ENCODE measurements at places on chromosomes 5 and 9. TPM values are rescaled to one million over a fixed set of nuclear protein-coding genes. Genes with fewer than 3 reads are reported as not detected.

Gene NMUR2
- total RNA-seq, result not detected

Gene ARL14EPL
- total RNA-seq, result not detected

Gene RASGRF2
- total RNA-seq, result 3.0 TPM

- no peaks in the 10 kb centered on the region for H3K36me3 ChIP-seq
- DNase-seq, result no peak
- peaks cover 6% of the 10 kb centered on the region for H3K4me1 ChIP-seq
- peaks cover 40% of the 10 kb centered on the region for H3K27me3 ChIP-seq
Observed at GRCh38 chr5:1390861-1391600, 46.1 kb upstream of the CLPTM1L start.

GRCh38 chr5:180806351-180807011 lies 3.9 kb upstream of the MGAT1 start:
- DNase-seq, result no peak
- no peaks in the 10 kb centered on the region for H3K36me3 ChIP-seq
- no peaks in the 10 kb centered on the region for H3K27me3 ChIP-seq
- H3K27ac ChIP-seq, result peak overlapping the region; percentile 99
- peaks cover 55% of the 10 kb centered on the region for H3K4me1 ChIP-seq

- H3K4me1 ChIP-seq, result no peaks in the 10 kb centered on the region
- no peaks in the 10 kb centered on the region for H3K27me3 ChIP-seq
- DNase-seq, result no peak
- no peak overlapping the region for H3K4me3 ChIP-seq
- H3K27ac ChIP-seq, result no peak overlapping the region
Observed at GRCh38 chr5:92956886-92957285, 624.1 kb downstream of the NR2F1-AS1 start.

Gene COL5A1
- 7.1 TPM for total RNA-seq

- H3K27ac ChIP-seq, result peak overlapping the region; percentile 92
- H3K36me3 ChIP-seq, result no peaks in the 10 kb centered on the region
- peaks cover 48% of the 10 kb centered on the region for H3K4me1 ChIP-seq
- no peak for DNase-seq
- H3K4me3 ChIP-seq, result peak overlapping the region; percentile 62
- no peaks in the 10 kb centered on the region for H3K27me3 ChIP-seq
Observed at GRCh38 chr9:125749287-125749935, 2.2 kb downstream of the PBX3 start.

GRCh38 chr9:78397454-78397853 lies 100.5 kb downstream of the PSAT1 start:
- H3K4me1 ChIP-seq, result no peaks in the 10 kb centered on the region
- DNase-seq, result no peak
- no peak overlapping the region for H3K27ac ChIP-seq

DNA sequence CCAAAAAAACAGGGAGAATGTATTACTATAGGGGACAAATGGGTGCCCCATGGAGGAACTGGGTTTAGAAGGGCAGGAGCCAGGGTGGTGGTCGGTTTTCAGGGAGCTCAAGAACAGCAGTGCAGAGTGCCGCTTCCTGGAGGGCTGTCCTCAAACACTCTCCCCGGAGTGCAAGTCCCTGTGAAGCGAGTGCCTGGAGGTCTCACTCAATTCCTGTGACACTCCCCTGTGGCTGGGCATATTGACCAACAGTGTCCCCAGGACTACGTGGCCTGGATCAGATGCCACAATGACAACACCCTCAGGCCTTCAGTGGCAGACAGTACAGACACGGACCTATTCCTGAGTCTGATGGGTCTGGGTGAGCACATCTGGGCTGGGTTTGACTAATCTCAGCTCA lies 412.1 kb upstream of the IRX2 start:
- H3K4me1 ChIP-seq, result no peaks in the 10 kb centered on the region
- no peak for DNase-seq
- no peak overlapping the region for H3K4me3 ChIP-seq
- H3K27me3 ChIP-seq, result no peaks in the 10 kb centered on the region
- no peaks in the 10 kb centered on the region for H3K36me3 ChIP-seq

- H3K27me3 ChIP-seq, result no peaks in the 10 kb centered on the region
- DNase-seq, result no peak
- no peaks in the 10 kb centered on the region for H3K36me3 ChIP-seq
- no peak overlapping the region for H3K4me3 ChIP-seq
- H3K27ac ChIP-seq, result peak overlapping the region; percentile 29
- peaks cover 9% of the 10 kb centered on the region for H3K4me1 ChIP-seq
Observed at GRCh38 chr9:33867747-33868439, 50.9 kb downstream of the UBE2R2 start.

DNA sequence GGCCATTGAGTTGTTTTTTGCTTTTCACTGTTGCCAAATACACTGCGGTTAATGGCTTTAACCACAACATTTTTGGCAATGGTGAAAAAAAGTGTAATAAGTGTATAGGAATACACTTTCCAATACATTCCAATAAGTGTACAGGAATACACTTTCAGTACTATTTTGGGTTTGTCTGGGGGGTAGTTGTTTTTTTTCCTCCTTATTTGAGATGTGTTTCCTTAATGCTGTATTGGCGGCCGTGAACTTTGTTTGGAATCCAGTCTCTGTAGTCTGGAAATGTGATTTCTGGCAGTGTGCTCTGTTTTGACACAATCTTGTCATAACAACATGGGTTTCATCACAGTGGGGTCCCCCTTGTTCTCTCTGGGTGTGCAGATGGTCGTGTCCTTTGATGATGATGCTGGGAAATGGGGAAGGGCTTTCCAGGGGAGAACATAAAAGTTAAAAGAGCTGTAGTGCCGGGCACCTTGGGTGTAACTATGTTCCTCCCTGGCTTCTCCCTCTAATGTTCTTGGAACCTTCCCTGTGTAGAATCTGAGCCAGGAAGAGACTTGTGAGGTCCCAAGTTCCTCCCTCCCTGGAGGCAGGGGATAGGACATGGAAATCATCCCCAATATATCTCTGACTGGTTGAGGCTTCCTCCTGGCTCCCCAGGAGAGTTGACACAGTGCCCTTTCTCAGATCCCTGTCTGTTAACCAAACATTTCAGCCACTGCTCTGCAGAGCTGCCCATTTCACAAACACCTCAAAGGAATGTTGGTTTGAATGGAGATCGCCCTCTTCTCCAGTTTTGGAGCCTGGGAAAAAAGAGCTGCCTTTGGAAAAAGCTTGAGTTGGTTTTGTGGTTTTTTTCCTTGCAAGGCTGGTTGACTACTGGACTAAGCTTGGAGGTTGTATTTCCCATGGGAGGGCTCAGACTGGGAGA lies 44.8 kb downstream of the RCL1 start:
- H3K4me3 ChIP-seq, result no peak overlapping the region
- H3K36me3 ChIP-seq, result no peaks in the 10 kb centered on the region
- H3K4me1 ChIP-seq, result peaks cover 2% of the 10 kb centered on the region
- no peaks in the 10 kb centered on the region for H3K27me3 ChIP-seq

DNA sequence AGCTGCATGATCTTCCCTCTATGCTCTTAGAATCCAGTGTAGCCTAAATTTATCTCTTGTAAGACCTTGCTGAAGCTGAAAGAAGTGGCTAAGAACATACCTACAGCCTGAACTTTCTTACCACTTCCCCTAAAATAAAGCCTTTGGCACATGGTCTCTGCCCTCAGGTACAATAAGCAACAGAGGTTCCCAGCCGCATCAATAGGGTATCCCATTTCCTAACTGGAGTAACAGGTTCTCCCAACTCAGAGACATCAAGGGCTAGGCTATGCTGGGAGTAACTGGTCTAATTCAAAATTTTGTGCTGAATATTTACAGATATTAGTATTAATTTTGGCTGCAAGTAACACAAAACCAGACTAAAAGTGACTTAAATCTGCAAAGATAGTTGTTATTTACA lies 335.8 kb upstream of the TRPC7 start:
- no peak overlapping the region for H3K4me3 ChIP-seq
- no peaks in the 10 kb centered on the region for H3K4me1 ChIP-seq
- DNase-seq, result no peak
- H3K27ac ChIP-seq, result no peak overlapping the region

DNA sequence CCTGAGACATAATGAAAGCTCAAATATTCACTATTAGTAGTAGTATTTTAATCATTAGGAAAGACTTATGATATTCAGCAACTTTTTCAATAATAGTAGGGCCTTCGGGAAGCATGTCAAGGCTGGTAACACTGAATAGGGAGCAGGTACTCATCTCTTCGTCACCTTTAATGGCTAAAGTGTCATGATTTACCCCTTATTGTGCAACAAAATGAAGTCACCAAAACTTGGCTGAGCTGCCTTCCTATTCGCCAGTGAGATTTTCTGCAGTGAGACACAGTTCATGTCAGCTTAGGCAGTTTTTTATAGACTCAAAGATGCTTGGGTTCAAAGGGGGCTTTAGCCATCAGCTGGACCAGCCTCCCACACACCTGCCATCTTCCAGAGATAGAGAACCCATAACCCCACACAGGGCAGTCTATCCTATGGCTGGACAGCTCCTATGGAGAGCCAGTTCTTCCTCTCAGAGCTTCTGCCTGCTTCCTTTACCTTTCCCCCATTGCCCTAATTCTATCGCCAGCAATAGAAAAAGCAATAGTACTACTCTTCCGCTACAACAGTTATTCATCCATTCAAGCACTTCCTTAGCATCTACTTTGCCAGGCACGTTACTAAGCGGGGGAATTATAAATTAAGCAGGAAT lies 2.3 kb upstream of the CPLX2 start:
- H3K27me3 ChIP-seq, result peaks cover 54% of the 10 kb centered on the region
- no peaks in the 10 kb centered on the region for H3K36me3 ChIP-seq
- H3K27ac ChIP-seq, result no peak overlapping the region

DNA sequence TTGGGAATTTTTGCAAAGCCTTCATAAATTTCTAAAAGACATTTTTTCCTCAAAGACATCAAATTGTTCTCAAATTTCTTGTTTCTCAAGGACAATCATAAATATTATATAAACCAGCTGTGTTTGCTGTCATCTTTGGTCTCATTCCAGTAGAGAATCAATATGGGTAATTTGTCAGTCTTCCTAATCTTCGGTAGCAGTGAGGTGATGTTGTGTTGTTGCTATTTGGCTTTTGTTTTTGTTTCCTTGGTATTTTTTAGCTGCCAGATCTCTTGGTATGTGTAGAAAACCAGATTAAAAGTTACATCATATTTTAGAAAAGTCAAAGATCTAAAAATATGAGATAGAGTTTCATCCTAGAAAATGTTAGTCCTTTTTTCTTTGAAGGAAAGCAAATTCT lies 87.5 kb downstream of the CAMK4 start:
- no peaks in the 10 kb centered on the region for H3K27me3 ChIP-seq
- no peak for DNase-seq
- no peaks in the 10 kb centered on the region for H3K4me1 ChIP-seq
- H3K36me3 ChIP-seq, result no peaks in the 10 kb centered on the region

DNA sequence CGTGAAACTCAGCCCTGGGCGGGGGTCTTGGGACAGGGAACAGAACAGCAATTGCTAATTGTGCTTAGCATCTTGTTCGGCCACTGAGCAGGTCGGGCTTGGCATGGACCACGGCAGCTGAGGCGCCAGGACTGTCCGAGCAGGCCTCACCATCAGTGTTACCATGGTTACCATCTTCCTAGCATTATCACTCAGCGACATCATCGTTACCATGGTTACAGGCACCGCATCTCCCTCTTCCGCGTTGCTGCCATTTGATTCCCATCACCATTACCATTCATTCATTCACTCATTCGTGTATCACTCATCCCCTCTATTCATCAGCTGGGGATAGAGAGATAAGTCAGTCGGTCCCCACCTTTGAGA lies 81.0 kb upstream of the ZBTB43 start:
- no peaks in the 10 kb centered on the region for H3K4me1 ChIP-seq
- H3K27me3 ChIP-seq, result peaks cover 98% of the 10 kb centered on the region
- DNase-seq, result no peak
- no peaks in the 10 kb centered on the region for H3K36me3 ChIP-seq
- H3K4me3 ChIP-seq, result no peak overlapping the region

DNA sequence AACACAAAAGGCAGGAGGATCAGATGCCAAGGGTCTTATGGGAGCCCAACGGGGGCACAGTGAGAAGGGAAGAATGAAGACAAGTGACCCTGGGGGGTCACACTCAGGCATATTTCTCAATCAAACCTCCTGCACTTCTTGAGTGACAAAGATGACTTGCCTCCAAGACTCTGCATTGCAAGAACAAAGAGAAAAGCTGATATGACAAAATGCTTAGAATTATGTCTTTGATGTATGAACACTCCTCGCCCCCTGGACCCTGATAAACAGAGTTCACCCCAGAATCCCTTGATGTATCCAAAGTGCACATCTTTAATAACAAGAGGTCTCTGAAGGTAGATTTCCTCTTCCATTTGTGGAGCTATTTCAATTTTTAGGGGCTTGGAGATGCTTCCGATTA lies 146.5 kb downstream of the C5orf15 start:
- H3K27ac ChIP-seq, result no peak overlapping the region
- no peak for DNase-seq
- H3K4me3 ChIP-seq, result no peak overlapping the region
- no peaks in the 10 kb centered on the region for H3K4me1 ChIP-seq

GRCh38 chr5:2140501-2141175 lies 257.9 kb upstream of the IRX4 start:
- H3K4me1 ChIP-seq, result no peaks in the 10 kb centered on the region
- no peak overlapping the region for H3K4me3 ChIP-seq
- no peaks in the 10 kb centered on the region for H3K36me3 ChIP-seq
- no peak for DNase-seq

DNA sequence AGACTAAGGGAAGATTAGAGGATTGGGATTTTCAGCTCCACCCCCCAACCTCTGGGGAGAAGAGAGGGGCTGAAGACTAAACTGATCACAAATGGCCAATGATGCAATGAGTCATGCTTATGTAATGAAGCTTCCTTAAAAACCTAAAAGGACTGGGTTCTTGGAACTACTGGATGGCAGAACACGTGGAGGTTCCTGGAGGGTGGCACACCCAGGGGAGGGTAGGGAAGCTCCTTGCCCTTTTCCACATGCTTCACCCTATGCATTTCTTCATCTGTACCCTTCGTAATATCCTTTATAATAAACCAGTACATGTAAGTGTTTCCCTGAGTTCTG lies 48.6 kb downstream of the ARHGEF28 start:
- DNase-seq, result no peak
- no peaks in the 10 kb centered on the region for H3K36me3 ChIP-seq
- peaks cover 3% of the 10 kb centered on the region for H3K4me1 ChIP-seq
- H3K4me3 ChIP-seq, result no peak overlapping the region
- no peak overlapping the region for H3K27ac ChIP-seq
- no peaks in the 10 kb centered on the region for H3K27me3 ChIP-seq

Gene NR6A1
- total RNA-seq, result 14.6 TPM

DNA sequence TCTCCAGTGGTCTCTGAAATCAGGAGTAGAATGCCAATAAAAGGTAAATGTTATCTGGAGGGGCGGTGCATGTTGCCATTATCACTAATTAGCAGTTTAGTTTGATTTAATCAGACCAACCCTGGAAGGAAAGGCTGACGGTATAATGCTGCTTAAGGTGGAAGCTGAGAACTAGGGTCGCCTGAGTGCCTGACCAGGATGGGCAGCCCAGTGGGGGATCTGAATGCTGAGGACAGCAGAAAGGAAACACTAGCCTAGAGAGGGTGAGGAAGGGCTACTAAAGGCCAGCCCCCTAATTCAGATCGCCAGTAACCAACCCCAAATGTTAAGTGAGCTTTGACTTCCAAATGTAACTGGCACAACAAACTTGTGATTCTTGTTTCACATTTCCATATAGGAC lies 172.2 kb downstream of the APBA1 start:
- H3K27me3 ChIP-seq, result no peaks in the 10 kb centered on the region
- H3K36me3 ChIP-seq, result no peaks in the 10 kb centered on the region
- DNase-seq, result no peak
- no peak overlapping the region for H3K27ac ChIP-seq
- no peaks in the 10 kb centered on the region for H3K4me1 ChIP-seq
- H3K4me3 ChIP-seq, result no peak overlapping the region

Measured in transverse colon (tissue), 4 donors.